ENCODE measurements at places on chromosomes 5 and 9.

GRCh38 chr9:79111653-79112052, 460.1 kb upstream of the TLE4 start:
- no peak for DNase-seq

DNA sequence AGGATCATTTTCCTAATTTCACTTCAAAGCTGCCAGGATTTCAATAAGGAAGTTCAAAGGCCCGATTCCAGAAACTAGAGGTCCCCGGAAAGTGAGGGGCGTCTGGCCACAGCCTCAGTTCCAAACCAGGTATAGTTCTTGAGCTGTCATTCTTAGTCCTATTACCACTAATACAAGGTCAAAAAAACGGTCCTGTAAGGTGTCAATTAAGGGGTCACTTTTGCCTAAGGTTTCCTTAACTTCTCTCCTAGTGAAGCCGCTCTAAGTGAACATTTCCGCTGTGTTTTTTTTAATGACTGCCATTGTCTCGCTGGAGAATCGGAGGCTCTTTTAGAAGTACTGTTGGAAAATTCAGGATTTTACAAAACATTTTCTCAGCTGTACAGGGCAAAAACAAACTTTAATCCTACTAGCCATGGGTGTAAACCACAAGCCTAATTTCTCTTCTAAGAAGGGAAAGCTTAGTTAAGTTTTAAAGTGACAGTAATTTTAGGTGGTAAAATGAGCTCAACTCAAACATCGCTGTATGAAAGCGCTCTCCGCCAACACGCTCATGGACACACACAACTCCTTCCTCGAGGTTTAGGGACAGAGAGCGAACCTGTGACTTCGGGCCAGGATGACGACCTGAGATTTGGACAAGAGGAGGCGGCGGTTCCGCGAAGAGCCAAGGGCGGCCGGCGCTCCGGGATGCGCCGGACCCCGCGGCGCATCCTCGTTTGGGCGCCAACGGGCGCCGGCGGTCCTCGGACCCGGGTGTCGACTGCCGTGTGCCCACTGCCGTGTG, 76.7 kb upstream of the IFNE start:
- DNase-seq: no peak

DNA sequence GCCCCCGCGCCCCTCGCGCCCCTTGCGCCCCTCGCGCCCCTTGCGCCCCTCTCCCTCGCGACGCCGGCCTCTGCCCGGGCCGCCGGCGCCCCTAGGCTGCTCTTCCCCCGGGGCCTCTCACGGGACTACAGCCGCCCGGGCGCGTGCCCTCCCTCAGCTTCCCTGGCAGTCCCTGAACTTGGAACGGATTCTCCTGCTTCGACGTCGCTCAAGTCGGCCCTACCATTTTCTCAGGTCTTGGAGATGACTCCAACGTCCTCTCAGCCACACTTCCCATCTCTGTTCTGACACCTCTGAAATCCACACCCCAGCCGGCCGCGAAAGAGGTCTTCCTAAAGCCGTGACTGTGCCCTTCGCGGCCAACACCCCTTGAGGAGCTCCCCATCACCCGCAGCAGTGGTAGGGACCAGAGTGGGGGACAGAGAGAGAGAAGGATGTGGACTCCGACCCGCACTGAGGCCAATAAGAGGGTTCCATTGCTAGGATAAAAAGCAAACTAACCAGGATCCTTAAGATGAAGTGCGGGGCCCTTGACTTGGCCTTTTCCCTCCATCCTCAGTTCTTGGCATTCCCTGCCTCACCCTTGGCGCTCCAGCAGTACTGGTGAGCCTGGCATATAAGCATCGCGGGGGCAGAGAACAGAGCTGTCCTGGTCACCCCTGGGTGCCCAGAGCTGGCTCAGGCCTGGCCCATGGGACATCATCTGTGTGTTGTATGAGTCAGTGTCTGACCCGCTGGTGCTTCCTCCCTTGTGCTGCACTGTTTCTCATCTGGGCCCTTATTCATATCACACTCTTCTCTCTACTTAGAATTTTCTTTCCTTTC, 38.6 kb upstream of the GARNL3 start:
- DNase-seq: peak; percentile 19

DNA sequence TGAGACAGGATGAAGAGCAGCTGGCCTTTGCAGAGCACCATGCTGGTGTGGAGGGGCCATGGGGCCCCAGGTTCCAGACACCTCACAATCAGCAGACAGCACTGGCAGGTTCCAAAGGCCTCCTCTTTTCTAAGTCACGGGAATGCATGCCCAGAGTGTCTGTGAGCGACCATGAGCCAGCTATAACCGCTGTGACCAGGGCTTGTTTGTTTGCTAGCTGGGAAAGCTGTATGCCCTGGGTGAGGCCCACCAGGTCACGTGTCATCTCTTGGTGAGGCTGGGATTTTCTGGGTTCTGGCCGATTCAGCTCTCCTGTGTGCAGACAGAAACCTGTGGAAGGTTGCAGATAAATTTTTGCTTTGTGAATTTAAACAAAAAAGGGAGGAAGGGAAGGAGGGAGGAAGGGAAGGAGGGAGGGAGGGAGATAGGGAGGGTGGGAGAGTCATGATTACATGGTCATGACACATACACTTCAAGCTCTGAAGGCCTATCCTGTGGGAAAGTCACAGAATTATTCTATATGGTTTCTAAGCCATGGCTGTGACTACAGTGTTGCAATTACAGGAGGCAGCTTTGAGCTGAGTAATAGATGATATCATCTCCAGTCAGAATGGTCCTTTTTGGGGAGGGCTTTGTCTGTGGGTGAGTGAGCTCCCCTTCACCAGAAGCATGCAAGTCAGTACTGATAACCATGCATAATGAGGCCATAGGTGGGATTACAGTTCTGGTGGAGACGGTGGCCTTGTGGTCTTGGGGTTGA, 37.2 kb downstream of the PAPPA start:
- no peak for DNase-seq

GRCh38 chr5:86679529-86679928, 61.8 kb downstream of the COX7C start:
- no peak for DNase-seq

DNA sequence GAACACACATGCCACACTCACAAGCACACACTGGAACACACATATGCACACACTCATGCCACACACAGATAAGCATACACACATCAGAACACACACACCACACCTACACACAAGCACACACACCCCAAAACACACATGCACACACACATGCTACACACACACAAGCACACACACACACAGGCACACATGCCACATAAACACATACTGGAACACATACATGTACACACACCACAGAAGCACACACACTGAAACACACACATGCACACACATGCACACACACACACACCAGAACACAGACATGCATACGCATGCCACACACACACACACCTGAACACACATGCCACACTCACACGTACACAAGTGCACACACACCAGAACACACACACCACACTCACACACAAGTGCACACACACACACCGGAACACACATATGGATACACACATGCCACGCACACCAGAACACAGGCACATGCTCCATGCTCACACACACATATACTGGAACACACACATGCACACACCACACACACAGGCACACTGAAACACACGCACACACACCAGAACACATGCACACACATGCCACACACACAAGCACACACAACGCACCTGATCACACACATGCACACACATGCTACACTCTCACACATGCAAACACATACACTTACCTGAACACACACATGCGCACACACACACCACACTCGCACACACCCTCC, 78.0 kb upstream of the IRX4 start:
- no peak for DNase-seq

DNA sequence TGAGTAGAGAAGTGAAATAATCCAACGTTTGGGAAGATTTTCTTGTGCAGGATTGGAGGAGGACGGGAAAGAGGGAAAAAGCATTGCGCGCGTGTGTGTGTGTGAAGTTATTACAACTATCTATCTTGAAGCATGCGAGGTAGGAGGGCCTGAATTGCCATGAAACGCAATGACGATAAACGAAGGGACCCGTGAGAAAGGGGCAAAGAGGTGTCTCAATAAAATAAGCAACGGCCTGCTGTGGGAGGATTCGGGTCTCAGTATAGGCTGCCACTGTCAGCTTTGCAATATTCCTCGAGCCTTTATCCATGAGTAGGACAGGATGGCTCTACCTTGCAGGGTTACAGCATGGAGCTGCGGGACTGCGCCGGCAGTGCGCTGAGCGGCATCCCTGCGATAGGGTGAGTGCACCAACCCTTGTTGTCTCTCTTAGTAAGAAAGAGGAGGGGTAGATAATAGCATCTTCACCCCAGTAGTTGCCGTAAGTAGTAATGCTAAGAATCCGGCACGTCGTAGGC, 631 bp upstream of the RCL1 start:
- DNase-seq: no peak

All from hypothalamus (tissue), 51 donors.